ENCODE measurements at places on chromosomes 13 and 19.

DNA sequence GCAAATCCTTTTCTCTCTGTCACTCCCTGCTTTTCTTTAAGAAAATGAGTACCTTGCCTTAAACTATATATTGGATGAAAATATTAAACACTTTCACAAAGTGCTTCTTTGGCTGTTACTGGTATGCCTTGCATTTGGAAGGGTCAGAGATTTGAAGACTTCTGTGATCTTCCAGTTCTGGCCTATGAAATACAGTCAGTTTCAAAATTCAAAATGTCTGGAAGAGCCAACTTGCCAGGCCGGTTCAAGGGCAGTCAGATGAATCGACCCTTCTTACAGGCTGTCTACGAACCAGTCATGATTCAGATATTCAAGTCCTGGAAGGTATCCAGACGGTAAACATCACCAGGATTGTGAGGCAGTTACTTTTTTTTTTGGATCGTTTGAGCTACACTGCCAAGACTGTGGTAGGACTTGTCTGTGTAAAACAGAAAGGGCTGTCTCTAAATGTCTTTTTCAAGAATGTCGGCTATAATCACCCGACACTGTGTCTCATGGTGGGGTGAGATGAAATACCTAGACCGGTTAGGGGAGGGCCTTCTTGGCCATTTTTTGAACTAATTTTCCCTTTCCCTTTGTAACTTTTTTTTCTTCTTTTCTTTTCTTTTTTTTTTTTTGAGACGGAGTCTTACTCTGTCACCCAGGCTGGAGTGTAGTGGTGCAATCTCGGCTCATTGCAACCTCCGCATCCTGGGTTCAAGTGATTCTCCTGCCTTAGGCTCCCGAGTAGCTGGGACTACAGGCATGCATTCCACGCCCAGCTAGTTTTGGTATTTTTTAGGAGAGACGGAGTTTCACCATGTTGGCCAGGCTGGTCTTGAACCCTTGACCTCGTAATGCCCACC is 11.2 kb downstream of the ACTN4 start:
- DNase-seq: peak; percentile 78

DNA sequence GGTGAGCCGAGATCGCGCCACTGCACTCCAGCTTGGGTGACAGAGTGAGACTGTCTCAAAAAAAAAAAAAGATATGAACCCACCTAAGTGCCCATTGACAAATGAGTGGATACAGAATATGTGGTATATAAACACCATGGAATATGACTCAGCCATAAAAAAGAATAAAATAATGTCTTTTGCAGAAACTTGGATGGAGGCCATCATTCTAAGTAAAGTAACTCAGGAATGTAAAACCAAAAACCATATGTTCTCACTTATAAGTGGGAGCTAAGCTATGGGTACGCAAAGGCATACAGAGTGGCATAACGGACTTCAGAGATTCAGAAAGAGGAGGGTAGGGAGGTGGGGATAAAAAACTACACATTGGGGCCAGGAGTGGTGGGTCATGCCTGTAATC is 29.5 kb downstream of the PLA2G4C start:
- no peak for DNase-seq

DNA sequence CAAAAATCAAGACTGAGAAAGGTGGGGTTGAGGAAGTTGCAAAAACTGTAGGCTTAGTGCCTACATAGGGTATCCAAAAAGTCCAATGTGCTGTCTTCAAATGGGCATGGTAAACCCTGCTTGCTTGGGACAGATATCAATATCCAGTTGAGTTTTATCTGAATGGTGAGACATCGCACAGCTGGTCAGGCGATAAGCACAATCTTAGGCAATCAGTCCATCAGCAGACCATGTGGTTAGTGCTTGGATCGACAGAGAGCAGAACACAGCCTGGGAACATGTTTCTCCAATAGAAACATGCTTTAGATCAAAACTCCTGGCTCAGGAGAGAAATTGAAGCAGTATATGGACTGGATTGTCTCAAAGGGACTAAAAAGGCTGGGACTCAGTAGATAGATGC is 151.3 kb upstream of the IPO5 start:
- DNase-seq: no peak

GRCh38 chr13:24671386-24672113 is 8.7 kb upstream of the ATP12A start:
- DNase-seq: peak; percentile 52

GRCh38 chr13:28819046-28819730 is 951 bp upstream of the MTUS2 start:
- DNase-seq: no peak

GRCh38 chr19:13241231-13242104 is 91.3 kb downstream of the IER2 start:
- no peak for DNase-seq

DNA sequence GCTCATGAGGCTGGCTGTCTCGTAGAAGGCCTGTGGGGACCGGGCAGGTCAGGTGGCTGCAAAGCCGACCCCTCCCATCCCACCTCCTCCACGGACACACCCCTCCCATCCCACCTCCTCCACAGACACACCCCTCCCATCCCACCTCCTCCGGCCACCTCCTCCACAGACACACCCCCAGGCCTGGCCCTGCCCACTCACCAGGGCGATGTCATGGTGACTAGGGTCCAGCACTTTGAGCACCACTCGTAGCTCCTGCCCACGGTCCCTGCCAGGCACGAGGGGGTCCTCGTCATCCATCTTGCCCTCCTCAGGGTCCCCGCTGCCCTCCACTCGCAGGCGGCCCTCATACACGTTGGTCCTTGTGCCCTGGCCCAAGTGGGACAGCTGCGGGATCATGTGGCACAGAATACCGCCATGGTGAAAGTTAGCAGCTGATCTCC is 18.8 kb downstream of the TYK2 start:
- DNase-seq: no peak

GRCh38 chr19:44848812-44849447 is 2.8 kb downstream of the NECTIN2 start:
- no peak for DNase-seq

DNA sequence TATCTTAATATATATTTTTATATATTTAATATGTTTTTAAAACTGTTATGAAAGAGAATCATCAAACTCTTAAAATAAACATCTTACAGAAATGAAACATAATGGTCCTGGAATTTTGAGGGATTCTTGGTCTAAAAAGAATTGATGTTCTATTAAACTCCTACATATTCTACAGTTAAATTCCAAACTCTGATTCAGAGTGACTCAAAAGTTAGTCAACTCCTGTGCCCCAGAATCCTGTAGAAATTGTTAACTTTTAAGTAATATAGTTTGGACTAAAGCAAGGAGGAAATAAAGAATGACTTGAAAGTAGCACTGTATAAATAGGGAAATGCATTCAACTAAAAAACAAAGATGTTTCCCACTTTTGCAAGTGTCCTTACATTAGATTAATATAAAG is 47.7 kb downstream of the FNDC3A start:
- DNase-seq: no peak

Measured in COR-L47 (cell line).